Activated CD4-positive, alpha-beta T cell treated with anti-CD3 and anti-CD28 coated beads for 4 hours (primary cell): ENCODE measurements at places on chromosomes 1 and 21.
A peak's percentile ranks its signal among the peaks of the same experiment; 100 is the strongest.

DNA sequence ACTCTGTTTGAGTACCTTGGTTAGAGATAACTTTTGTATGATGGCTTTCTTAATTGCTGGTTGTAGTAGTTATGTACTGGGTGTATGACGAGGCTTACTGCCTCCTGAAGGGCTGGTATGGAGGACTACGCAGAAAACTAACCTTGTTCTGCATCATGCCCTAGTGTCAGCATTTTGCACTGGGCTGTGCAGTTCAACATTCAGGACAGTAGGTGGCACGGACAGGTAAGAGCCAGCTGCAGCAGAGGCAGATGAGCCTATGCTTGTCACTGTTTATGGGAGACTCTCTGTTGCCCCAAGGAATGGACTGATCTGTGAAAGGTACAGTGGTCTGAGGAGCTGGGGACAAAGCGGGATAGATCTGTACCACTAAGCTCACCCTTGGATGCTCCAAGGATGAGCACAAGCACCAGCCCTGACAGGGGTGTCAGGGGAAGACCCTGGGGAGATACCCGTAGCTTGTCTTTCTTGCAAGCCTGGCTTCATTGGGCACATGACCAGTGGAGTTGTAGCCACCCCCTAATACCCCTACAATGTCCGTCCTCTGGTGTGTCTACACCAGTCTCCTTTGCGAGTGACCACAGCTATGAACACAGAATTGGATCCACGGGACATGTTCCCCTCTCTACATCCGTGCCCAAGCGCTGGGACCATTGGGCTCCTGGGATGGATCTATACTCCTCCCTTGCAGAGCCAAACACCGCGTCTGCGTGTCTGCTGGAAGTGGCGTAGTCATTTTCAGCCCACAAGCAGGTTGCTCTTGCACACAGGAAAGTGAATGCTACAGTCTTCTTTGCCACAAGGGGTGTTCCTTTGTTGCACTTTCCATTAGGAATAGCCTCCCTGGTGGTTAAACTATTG is 51.1 kb upstream of the CFHR3 start:
- peak; percentile 12 for DNase-seq

- DNase-seq, result no peak
These were observed 3.7 kb downstream of the CHIA start for GRCh38 chr1:111294390-111294789.

DNA sequence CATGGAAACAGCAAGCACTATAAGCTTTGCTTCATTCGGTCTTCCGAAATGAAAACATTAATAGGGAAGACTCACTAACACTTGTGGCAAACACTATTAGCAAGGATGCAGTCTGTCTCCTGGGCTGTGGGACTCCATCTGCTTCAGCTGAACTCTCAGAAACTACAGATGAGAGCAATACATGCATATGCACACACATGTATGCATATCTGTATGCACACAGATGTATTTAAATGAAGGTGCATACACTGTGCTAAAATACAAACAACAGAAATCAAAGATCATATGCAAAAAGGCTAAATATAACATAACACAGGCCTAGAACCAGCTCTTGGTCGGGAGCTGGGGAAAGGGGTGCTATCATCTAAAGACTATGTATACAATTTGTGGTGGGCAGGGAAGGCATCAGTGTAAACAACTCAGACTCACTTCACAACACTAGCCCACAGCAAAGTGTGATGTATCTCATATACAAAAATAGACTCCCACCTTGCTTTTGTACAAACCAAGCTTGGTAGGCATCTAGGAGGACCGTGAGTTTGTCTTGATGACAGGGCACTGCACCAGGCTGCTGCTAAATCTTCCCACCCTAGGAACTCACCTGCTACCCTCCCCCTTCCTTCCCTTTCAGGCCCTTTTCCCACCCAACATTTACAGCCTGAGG is 32.8 kb downstream of the CDC7 start:
- DNase-seq, result no peak

DNA sequence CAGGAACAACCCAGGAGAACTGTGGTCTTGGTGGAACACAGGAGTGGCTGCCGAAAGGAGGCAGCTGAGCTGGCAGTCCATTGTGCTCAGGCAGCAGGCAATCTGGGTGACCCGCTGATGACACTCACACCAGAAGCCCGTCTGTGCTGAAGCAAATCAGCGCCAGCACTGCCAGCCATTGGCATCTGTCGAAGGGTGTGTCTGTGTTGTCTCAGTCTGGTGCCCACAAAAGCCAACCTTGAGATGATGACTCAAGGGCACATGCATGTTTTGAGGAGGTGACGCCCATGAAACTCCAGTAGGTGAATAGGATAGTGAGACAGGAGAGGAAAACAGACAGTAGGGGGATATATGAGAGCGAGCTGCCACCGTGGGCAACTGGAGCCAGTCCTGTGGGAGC is 167.3 kb downstream of the KAZN start:
- DNase-seq, result no peak

- no peak for DNase-seq
These were observed 29.9 kb upstream of the EXO1 start for GRCh38 chr1:241817956-241818612.

DNA sequence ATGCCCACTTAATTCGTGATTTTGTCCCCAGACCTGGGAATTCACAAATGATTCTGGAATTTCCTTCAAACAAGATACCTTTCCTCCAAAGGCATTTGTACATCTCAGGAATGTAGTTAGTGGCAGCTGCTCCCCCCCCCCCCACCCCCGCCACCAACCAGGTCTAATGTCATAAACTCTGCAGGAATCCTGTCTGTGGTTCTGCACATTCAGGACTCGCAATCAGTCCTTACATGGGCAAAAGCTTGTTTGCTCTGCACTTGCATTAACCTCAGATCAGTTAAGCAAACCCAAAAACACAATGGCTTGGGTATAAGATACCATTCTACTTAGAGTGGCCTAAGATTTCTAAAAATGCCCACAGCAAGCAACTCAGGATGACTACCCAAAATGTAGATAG is 143.8 kb downstream of the TGFB2 start:
- DNase-seq, result no peak

DNA sequence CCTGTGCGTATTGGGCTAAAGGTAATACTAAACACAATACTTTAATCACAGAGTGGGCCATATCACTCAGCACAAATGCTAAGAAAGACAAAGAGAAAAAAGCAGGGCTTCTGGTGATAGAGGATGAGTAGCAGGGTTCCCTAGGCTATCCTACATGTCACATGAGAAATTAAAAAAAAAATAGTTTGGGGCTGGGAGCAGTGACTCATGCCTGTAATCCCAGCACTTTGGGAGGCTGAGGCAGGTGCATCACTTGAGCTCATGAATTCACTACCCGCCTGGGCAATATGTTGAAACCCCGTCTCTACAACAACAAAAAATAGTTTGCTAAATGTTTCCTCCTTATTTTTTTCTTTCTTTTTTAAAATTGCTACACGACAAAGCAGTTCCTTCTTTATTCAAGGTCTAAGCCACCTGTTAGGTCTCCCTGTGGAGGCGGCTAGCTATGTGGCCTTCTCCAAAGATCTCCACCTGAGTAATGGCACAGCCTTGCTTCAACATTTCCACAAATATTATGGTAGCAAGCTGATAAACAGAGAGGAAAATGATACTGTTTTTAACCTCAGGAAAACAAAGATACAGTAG is 1.5 kb downstream of the ENSA start:
- DNase-seq, result no peak

- no peak for DNase-seq
These were observed 98.7 kb upstream of the PDC start for GRCh38 chr1:186559601-186560116.

- DNase-seq, result no peak
These were observed 5.0 kb upstream of the RNF2 start for GRCh38 chr1:185040408-185040735.

GRCh38 chr1:157469300-157469699 is 83.0 kb downstream of the FCRL5 start:
- no peak for DNase-seq

GRCh38 chr1:16061266-16061665 is 12.2 kb downstream of the FAM131C start:
- DNase-seq, result no peak

DNA sequence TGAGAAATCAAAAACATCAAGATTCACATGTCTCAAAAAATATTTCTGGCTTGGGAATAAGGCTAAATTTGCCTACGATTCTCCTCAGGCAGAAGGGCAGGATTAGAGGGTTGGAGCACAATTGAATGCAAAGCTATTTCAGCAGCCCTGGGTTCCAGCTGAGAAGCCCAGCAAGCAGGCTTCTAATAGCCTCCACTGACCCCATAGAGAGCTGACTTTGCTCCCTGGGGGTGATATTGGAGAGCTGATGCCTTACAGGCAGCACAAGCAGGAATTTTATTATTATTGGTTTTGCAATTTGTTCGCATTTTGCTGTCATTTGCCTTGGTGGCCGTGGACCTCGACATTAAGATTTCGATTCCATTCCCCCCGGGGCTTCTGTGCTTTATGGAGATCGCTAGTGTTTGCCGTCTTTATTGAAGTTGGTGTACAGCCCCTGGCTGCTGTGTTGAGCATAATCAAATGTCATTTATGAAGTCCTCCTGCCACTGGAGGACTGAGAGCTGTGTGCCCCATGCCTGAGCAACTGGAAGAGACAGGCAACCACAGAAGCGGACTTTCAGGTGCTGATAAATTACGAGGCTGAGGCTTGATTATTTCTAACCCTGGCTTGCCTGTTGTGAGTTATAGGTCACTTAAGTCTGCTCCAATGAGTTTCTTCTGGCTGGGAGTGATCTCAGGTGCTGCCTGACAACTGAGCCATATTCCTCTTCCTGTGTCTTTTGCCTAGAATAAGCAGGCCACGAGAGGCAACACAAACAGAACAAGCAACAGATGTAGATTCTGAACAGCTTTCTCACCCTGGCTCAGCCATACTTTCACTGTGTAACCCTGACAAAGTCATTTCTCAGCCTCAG is 518.4 kb upstream of the CAMK1G start:
- DNase-seq, result no peak

DNA sequence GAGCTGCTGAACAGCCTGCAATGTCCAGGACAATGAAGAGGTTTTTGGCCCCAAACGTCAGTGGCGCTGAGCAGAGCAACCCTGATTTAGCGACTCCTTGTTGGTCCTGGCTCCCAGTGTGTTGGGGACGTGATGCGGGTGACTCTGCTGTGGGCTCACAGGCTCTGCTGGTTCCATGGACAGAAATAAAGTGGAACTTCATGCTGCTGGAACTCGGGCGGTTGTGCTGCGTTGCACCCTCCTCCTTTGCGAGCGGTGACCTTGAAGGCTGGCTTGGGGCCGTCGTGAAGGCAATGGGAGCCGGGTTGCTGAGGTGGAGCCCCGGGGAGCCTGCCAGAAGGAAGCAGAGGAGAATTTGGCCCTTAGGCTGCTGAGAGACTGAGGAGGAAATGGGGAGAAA is 122.6 kb upstream of the C1orf174 start:
- DNase-seq, result no peak

- no peak for DNase-seq
These were observed 437.7 kb downstream of the SETD4 start for GRCh38 chr21:35622612-35623011.

DNA sequence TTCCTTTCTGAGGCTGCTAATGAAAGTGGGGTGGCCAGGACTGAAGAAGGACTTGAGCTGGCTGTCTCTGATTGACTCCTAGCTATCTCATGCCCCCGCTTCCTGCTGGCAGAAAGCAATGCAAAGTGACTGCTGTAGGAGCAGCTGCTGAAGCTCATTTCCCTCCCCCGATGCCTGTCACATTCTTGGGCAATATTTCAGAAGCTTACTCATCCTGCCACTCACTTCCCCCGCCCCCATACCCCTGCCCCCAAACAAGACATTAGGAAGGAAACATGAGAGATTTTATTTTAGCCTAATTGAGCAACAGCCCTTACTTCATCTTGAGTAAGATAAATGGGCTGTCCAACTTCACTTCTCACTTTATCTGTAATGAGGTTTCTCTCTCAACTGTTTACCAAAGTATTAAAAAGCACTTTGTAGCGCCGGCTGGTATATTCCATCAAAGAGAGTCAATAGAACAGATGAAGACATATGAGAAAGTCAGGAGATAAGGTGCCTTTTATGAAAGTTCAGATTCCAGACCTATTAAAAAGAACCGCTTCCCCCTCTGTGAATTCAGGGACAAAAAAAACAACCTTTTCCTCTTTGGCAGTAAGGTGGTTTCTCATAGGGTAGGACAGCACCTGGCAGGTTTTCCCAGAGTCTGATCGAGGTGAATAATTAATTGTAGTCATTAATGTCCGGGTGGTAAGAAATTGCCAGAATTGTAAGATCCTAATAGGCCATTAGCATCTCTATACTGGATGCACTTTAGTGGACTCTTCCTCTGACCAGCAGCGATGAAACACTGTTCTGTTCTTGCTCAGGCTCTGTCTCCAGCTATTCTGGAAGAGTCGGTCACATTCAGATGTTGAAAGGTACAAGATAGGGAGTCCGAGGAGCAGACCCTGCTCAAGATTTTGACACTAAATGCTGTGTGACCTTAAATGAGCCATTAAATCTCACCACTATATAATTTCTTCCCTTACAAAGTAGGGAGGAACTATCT is 70.2 kb downstream of the SH3GLB1 start:
- peak; percentile 32 for DNase-seq

DNA sequence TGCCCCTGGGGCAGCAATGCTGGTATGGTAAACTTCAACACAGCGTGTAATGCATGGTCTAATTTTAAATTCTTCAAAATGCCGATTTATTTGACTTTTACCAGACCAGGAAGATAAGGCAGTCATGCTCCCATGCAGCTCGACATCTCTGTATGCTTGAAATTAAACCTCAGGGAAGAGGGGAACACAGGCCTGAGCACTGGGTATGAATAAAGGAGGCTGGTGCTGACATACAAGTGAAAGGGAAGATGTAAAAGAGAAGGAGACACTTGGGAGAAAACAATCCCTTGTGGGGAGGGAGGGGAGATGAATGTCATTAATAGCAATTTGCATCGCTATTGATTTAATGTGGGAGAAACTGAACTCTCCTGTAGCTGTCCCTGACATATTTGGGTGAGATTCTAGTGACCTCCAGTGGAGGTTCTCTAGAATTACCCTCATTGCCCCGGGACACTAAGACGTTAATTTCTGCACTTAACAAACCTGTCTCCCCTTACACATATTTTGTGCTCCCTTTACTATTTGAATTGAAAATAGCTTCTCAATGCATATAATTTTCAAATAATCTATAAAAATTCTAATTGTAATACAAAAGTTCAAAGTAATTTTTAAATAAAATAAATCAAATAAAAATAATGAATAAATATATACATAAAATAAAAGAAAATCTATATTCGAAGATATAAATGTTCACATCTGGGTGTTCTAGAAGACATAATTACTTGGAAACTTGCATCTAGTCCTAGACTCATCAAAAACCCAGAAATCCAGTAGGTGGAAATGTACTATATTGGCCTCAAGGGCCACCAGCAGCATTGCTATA is 283.1 kb downstream of the LMX1A start:
- DNase-seq, result no peak

- DNase-seq, result no peak
These were observed 46.1 kb downstream of the ITSN1 start for GRCh38 chr21:33688353-33688752.

- DNase-seq, result no peak
These were observed 3.7 kb upstream of the EPHX1 start for GRCh38 chr1:225806249-225806648.

GRCh38 chr1:151924691-151925587 is 15.6 kb upstream of the THEM4 start:
- no peak for DNase-seq
